ENCODE measurements at places on chromosomes 7 and 10. TPM values are rescaled to one million over a fixed set of nuclear protein-coding genes. Genes with fewer than 3 reads are reported as not detected.
A peak's percentile ranks its signal among the peaks of the same experiment; 100 is the strongest.

ABCC2 gene
- 0.07 TPM for total RNA-seq

DNA sequence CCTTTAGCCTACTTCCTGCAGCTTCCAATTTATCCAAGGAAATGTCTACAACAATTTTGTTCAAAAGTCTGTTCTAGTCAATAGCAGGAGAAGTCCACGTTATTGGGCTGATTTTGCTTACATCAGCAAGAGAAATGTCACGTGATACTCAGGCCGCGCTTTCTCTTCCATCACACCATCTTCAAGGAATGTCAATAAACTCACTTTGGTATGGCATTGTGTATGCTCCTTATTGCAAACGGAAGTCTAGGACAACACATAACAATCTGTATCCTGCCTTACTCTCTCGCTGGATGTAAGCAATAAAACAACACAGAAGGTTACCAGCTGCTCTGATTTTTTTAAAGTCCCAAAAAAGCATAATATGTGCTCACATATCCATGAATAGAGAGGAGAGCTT, 17.1 kb upstream of the STK17A start:
- DNase-seq, result no peak
- H3K27me3 ChIP-seq, result no peaks in the 10 kb centered on the region
- no peaks in the 10 kb centered on the region for H3K4me1 ChIP-seq
- H3K27ac ChIP-seq, result no peak overlapping the region
- H3K36me3 ChIP-seq, result no peaks in the 10 kb centered on the region

GRCh38 chr10:77881222-77881621, 45.3 kb downstream of the DLG5 start:
- H3K4me1 ChIP-seq, result peaks cover 15% of the 10 kb centered on the region
- H3K27me3 ChIP-seq, result no peaks in the 10 kb centered on the region
- no peaks in the 10 kb centered on the region for H3K36me3 ChIP-seq
- DNase-seq, result no peak
- no peak overlapping the region for H3K4me3 ChIP-seq
- no peak overlapping the region for H3K27ac ChIP-seq

- H3K4me3 ChIP-seq, result no peak overlapping the region
- no peaks in the 10 kb centered on the region for H3K36me3 ChIP-seq
- no peaks in the 10 kb centered on the region for H3K4me1 ChIP-seq
- no peak for DNase-seq
- H3K27ac ChIP-seq, result no peak overlapping the region
These were observed 14.1 kb downstream of the SUMF2 start for GRCh38 chr7:56078196-56078595.

DNA sequence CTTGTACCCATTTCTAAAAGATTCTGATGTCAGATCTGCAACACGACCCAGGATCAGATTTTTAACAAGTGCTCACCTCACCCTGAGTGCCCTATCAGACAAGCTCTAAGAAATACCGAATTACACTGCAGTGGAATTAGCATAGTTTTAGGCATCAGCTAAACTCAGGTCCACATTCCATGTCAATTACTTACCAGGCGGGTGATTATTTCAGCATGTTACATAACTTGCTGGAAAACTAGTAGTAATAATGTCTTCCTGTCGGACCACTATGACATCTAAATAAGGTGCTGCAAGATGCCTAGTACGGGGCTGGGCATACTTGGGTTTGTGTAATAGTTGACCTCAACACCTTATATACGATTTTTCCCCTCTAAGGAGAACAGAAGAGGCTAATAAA, 21.0 kb downstream of the TRIL start:
- no peaks in the 10 kb centered on the region for H3K27me3 ChIP-seq
- H3K27ac ChIP-seq, result no peak overlapping the region
- DNase-seq, result no peak
- H3K36me3 ChIP-seq, result no peaks in the 10 kb centered on the region

LLCFC1 gene
- total RNA-seq, result not detected

GRCh38 chr10:71854031-71854430, 3.0 kb upstream of the PSAP start:
- no peak overlapping the region for H3K27ac ChIP-seq
- H3K36me3 ChIP-seq, result no peaks in the 10 kb centered on the region
- peaks cover 11% of the 10 kb centered on the region for H3K4me1 ChIP-seq
- peak; percentile 71 for DNase-seq

NRP1 gene
- total RNA-seq, result 327 TPM

GRCh38 chr7:148505645-148506375, 84.8 kb upstream of the C7orf33 start:
- no peak for DNase-seq
- no peak overlapping the region for H3K27ac ChIP-seq
- H3K36me3 ChIP-seq, result no peaks in the 10 kb centered on the region
- H3K4me1 ChIP-seq, result peaks cover 14% of the 10 kb centered on the region
- H3K4me3 ChIP-seq, result no peak overlapping the region
- no peaks in the 10 kb centered on the region for H3K27me3 ChIP-seq

FFAR4 gene
- not detected for total RNA-seq

FRG2B gene
- total RNA-seq, result not detected

SFTPD gene
- total RNA-seq, result 1.1 TPM

ADAP1 gene
- total RNA-seq, result 12.8 TPM

GRCh38 chr7:50693455-50694130, 89.1 kb downstream of the GRB10 start:
- DNase-seq, result no peak
- H3K4me1 ChIP-seq, result no peaks in the 10 kb centered on the region
- H3K27ac ChIP-seq, result no peak overlapping the region
- no peaks in the 10 kb centered on the region for H3K27me3 ChIP-seq
- H3K4me3 ChIP-seq, result no peak overlapping the region

- no peak overlapping the region for H3K4me3 ChIP-seq
- H3K27ac ChIP-seq, result no peak overlapping the region
- H3K4me1 ChIP-seq, result no peaks in the 10 kb centered on the region
- H3K36me3 ChIP-seq, result no peaks in the 10 kb centered on the region
- H3K27me3 ChIP-seq, result no peaks in the 10 kb centered on the region
These were observed 362.5 kb upstream of the NRP1 start for GRCh38 chr10:33697016-33697415.

- no peaks in the 10 kb centered on the region for H3K36me3 ChIP-seq
- no peaks in the 10 kb centered on the region for H3K4me1 ChIP-seq
- no peak overlapping the region for H3K27ac ChIP-seq
- no peak overlapping the region for H3K4me3 ChIP-seq
- DNase-seq, result no peak
- H3K27me3 ChIP-seq, result no peaks in the 10 kb centered on the region
These were observed 262.0 kb upstream of the ZWINT start for GRCh38 chr10:56623064-56623463.

TEX36 gene
- not detected for total RNA-seq

- DNase-seq, result no peak
- no peaks in the 10 kb centered on the region for H3K27me3 ChIP-seq
- H3K4me3 ChIP-seq, result no peak overlapping the region
- no peaks in the 10 kb centered on the region for H3K36me3 ChIP-seq
These were observed 111.0 kb downstream of the KAT6B start for GRCh38 chr10:74937266-74937856.

NPY gene
- total RNA-seq, result 1.5 TPM

GRCh38 chr10:17006631-17007417, 122.8 kb downstream of the CUBN start:
- H3K27ac ChIP-seq, result no peak overlapping the region
- no peaks in the 10 kb centered on the region for H3K4me1 ChIP-seq
- DNase-seq, result no peak
- no peaks in the 10 kb centered on the region for H3K27me3 ChIP-seq

GRCh38 chr7:65966146-65966545, 15.9 kb downstream of the GUSB start:
- no peak overlapping the region for H3K4me3 ChIP-seq
- H3K27ac ChIP-seq, result no peak overlapping the region
- H3K27me3 ChIP-seq, result no peaks in the 10 kb centered on the region
- no peaks in the 10 kb centered on the region for H3K4me1 ChIP-seq

NAT16 gene
- total RNA-seq, result 0.27 TPM

DNA sequence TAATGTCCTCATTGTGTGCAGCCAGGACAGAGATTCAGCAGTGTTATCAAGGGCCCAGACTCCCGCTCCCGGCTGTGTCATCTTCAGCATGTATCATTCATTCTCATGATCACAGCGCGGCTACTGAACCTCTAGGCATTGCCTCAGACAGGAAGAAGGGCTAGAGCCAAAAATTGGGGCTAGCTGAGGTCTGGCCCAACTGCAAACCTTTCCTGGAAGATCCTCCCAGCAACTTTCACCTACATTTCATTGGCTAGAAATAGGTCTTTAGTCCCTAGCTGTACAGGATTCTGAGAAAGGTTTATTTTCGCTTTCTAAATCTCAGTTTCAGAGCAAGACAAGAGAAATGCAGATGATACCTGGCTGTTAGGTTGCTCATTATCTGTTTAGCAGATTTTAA, 81.9 kb downstream of the CREM start:
- peak; percentile 46 for DNase-seq
- H3K36me3 ChIP-seq, result peaks cover 45% of the 10 kb centered on the region
- peak overlapping the region; percentile 66 for H3K27ac ChIP-seq
- H3K4me1 ChIP-seq, result peaks cover 49% of the 10 kb centered on the region
- H3K4me3 ChIP-seq, result no peak overlapping the region

GRCh38 chr7:22181663-22182062, 175.3 kb downstream of the RAPGEF5 start:
- no peaks in the 10 kb centered on the region for H3K36me3 ChIP-seq
- no peaks in the 10 kb centered on the region for H3K27me3 ChIP-seq
- no peak overlapping the region for H3K4me3 ChIP-seq
- H3K4me1 ChIP-seq, result no peaks in the 10 kb centered on the region
- no peak overlapping the region for H3K27ac ChIP-seq
- no peak for DNase-seq

DNA sequence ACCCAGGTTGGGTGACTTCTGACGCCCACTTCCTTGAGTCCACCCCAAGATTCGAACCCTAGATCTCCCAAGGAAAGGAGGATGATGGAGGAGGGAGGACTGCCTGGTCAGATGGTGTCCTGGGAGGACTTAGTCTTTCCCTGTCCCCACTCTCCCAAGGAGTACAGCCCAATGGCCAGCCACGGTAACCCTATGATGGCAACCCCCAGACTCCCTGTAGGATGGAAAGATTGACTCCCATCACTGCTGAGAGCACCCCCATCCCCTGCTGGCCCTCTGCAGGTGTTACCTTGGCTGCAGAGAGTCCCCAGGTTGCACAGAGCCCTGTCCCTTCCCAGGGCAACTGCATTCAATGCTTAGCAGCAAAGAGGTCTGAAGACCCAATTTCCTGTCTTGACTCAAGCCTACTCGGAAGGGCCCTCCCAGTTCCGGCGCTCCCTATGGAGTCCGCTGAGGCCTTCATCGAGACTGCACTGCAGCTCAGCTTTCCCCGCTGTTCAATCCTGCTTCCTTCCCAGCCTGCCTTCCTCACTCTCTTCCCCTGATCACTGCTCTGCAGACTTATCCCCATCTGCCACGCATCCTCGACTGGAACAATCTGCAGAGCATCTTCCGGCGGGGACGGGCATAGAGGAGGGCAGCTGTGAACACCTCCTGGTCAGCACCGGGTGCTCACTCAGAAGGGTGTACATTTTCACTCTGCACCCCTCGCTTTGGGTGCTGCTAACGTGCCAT, 50.8 kb upstream of the OCM2 start:
- H3K36me3 ChIP-seq, result no peaks in the 10 kb centered on the region
- no peak overlapping the region for H3K4me3 ChIP-seq
- no peaks in the 10 kb centered on the region for H3K4me1 ChIP-seq
- DNase-seq, result no peak
- no peaks in the 10 kb centered on the region for H3K27me3 ChIP-seq

DNA sequence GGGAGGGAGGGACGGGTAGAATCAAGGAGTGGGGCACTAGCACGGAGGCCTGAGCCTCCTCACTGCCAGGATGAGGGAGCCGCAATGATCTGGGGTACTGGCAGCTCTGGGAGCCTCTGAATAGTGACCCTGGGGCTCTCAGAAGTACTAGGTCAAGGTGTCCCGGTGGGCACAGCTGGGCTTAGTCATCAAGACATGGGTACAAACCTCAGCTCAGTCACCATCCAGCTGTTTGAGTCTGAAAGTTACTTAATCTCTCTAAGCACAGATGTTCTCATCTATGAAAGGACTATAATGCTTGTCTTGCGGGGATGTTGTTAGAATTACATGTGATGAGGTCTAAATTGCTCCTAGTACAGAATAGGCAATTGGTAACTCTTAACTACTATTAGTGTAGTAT, 276.8 kb downstream of the KCNMA1 start:
- H3K4me3 ChIP-seq, result no peak overlapping the region
- H3K4me1 ChIP-seq, result no peaks in the 10 kb centered on the region
- H3K27me3 ChIP-seq, result peaks cover 9% of the 10 kb centered on the region

DNA sequence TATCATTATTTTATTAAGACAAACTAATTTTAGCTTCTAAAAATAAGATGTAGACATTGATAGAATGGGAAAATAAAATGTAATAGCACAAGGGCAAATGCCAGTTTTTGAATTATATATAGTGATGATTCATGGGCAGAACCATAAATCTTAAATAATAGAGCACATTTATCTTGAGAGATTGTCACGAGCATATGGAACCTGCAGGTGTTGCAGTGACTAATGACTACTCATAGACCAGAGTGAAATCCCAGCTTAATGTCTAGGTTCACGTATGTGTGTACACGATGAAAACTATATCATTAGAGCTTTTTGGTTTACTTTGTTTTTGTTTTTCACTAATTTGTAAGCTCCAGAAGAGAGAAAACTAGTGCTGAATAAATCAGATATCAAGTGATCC, 150.2 kb upstream of the CACNA2D1 start:
- H3K27me3 ChIP-seq, result no peaks in the 10 kb centered on the region
- H3K4me1 ChIP-seq, result peaks cover 9% of the 10 kb centered on the region
- H3K27ac ChIP-seq, result no peak overlapping the region
- no peak overlapping the region for H3K4me3 ChIP-seq
- no peaks in the 10 kb centered on the region for H3K36me3 ChIP-seq
- DNase-seq, result no peak

- H3K27me3 ChIP-seq, result peaks cover 98% of the 10 kb centered on the region
- no peaks in the 10 kb centered on the region for H3K36me3 ChIP-seq
- H3K4me3 ChIP-seq, result no peak overlapping the region
- H3K27ac ChIP-seq, result no peak overlapping the region
- DNase-seq, result no peak
These were observed 17.6 kb upstream of the PAX2 start for GRCh38 chr10:100727808-100728207.

DNA sequence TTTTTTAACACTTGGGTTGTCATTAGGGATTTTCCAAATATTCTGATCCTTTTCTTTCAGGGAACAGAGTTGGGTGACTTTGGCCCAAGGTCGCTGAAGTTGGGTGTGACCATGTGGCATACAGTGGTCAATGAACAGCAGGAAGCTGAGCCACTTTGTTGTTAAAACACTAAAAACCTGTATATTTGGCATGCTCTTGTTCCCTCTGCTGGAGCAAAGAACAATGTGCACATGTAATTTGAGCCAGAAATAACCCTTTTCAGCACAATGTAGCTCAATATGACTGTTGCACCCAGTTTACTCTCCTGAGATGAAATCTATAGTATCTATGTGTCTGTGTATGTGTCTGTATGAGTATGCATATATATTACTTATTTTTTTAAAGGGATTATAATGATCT, 74.9 kb downstream of the ADCYAP1R1 start:
- peak; percentile 37 for DNase-seq
- no peaks in the 10 kb centered on the region for H3K4me1 ChIP-seq
- no peak overlapping the region for H3K4me3 ChIP-seq
- no peaks in the 10 kb centered on the region for H3K27me3 ChIP-seq
- H3K36me3 ChIP-seq, result no peaks in the 10 kb centered on the region

All from cardiac muscle cell (in vitro differentiated cells and primary cell).